ENCODE measurements at places on chromosomes 7 and 10.

GRCh38 chr10:132845780-132846595 is 60.0 kb upstream of the NKX6-2 start:
- DNase-seq: no peak

- DNase-seq: no peak
Measured at GRCh38 chr7:141359262-141359661, 191.9 kb upstream of the AGK start.

GRCh38 chr7:34104992-34105391 is 199.7 kb downstream of the BMPER start:
- DNase-seq: no peak

DNA sequence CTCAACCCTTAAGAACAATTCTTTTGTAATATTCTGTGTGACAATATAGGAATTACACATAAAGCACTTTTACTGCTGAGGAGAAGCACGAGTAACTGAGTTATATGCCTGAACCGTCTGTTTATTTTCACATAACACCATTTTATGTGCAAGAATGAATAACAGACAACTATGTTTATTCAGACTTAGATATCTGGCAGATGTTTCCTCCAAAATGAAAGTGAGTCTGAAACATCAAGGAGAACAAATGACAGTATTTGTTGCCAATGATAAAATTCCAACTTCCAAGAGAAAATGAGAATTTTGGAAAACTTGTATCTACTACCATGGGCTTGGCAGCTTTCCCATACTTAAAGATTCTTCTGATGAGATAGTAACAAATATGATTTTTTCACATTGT is 51.4 kb downstream of the DNMBP start:
- no peak for DNase-seq

- DNase-seq: no peak
Measured at GRCh38 chr7:30997316-30997715, 33.6 kb downstream of the GHRHR start.

DNA sequence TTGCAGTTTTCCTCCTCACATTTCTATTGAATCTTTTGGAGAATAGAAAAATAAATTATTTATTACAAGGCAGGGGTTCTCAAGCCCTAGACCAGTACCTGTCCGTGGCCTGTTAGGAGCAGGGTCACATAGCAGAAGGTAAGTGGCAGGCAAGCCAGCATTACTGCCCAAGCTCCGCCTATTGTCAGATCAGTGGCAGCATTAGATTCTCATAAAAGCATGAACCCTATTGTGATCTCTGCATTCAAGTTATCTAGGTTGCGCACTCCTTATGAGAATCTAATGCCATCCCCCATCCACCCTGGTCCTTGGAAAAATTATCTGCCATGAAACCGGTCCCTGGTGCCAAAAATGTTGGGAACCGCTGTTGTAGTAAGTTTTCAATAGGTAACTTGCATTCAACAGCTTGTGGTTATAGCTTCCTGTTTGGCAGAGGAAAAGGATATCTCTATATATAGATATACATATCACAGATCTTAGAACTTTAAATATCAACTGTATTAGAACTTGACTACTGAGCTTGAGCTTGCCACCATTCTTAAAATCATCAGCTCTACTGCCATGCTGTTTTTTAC is 165.1 kb downstream of the AHR start:
- DNase-seq: no peak

DNA sequence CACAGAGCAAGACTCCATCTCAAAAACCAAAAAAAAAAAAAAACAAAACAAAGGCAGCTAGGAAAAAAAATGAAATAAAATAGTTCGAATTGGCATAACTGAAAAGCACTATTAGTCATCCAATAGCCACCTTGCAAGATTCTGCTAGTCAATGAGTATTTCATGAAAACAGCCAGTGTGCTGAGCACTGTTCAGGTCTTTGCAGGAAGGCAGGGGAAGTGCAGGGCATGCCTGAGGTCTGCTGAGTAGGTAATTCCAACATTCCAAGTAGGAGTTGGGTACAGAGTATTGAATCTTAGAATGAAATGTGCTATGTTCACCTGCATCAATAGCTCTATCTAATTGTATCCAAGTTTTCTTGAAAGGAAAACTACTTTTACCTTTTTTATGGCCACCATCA is 22.9 kb downstream of the ABRAXAS2 start:
- no peak for DNase-seq

- no peak for DNase-seq
Measured at GRCh38 chr10:76576276-76576962, 1061.2 kb downstream of the KCNMA1 start.

- no peak for DNase-seq
Measured at GRCh38 chr7:105578496-105578895, 2.8 kb downstream of the EFCAB10 start.

DNA sequence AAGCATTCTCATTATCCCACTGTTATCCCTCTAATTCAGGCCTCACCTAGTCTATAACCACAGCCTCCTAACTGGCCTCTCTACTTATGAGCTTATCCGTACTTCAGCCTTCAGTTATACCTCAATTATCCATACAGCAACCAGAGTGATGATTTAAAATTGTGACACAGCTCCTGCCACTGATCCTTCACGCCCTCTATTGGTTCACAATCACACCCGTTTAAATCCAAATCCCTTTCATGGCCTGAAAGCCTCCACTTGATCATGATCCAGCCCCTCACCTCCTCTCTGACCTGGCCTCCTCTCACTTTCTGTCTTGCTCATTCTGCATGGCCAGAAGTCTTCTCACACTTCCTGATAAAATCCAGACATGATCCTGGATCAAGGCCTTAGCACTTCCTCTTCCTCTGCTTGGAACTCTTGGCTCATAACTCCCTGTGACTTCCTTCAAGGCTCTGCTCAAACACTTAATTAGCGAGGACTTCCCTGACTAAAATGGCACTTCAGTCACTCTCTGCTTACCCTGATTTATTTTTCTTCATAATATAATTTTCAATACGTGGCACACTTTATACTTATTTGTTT is 19.0 kb upstream of the TMEM26 start:
- DNase-seq: no peak

DNA sequence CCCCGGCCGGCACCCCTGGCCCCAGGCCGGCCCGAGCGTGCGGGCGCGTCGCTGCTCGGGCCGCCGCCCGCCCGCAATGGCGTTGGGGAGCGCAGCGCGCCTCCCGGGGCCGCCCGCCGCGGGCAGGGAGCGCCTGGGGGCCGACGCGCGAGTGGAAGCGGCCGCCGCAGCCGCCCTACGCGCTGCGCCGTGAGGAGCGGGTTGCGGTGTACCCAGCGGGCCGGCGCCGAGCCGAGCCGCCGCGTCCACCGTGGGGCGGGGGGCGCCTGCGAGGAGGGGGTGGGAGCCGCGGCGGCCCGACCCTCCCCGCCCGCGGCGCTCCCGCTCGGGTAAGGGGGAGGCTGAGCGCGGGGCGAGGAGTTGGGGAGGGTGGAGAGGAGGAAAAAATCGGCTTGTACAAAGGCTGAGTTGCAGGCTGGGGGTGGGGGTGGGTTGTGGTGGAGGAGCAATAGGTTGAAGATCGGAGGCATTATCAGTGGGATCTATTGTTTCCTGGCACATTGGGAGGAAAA is 473 bp downstream of the PPP1R9A start:
- DNase-seq: no peak

DNA sequence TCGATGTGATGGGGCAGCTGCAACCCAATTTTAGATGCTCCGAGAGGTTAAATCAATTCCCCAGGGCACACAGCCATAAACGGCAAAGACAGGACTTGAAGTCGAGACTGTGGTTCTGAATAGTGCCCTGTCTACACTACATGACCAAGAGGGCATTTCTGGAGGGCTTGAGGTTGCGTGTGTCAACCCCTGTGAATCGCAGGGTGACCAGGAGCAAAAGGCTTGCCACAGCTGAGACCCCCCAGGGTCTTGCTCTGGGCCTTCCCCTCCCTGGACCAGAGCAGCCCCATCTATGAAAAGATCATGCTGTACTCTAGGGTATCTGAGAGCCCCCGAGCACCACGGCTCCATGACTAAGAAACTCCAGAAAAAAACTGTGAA is 26.8 kb upstream of the RASGEF1A start:
- no peak for DNase-seq

DNA sequence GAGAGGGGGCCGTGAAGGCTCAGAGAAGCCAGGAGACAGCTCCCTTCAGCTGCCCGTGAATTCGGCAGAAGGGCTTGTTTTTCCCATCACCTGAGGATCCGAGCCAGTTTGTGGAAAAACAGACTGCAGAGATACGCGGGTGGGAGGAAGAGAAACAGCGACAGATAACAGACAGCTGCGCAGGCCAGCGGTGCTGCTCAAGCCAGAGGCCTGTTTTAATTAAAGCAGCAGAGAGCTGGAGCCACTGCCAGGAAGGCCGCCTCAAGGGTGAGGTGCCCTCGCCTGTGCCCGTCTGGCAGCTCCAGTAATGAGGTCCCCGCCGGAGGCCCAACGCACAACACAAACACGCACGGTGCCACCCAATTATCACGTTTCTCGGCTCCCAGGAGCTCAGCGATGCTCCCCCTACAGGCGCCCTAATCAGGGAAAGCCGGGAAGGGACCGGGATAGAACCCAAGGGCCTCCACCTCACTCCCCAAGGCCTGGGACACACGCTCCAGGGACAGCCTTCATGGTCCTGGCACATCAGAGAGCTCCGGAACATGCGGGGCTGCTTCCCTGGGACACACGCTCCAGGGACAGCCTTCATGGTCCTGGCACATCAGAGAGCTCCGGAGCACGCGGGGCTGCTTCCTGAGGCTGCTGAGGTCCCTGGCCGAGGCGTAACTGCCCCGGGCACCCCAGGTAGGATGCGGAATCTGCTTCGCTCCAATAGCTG is 60.6 kb upstream of the DNAAF5 start:
- no peak for DNase-seq

- DNase-seq: no peak
Measured at GRCh38 chr10:94608559-94608958, 63.0 kb downstream of the HELLS start.

GRCh38 chr7:22074897-22075296 is 129.2 kb upstream of the CDCA7L start:
- DNase-seq: no peak

GRCh38 chr10:29618341-29619171 is 16.2 kb downstream of the SVIL start:
- no peak for DNase-seq

GRCh38 chr7:90251304-90251635 is 6.3 kb downstream of the CFAP69 start:
- no peak for DNase-seq

DNA sequence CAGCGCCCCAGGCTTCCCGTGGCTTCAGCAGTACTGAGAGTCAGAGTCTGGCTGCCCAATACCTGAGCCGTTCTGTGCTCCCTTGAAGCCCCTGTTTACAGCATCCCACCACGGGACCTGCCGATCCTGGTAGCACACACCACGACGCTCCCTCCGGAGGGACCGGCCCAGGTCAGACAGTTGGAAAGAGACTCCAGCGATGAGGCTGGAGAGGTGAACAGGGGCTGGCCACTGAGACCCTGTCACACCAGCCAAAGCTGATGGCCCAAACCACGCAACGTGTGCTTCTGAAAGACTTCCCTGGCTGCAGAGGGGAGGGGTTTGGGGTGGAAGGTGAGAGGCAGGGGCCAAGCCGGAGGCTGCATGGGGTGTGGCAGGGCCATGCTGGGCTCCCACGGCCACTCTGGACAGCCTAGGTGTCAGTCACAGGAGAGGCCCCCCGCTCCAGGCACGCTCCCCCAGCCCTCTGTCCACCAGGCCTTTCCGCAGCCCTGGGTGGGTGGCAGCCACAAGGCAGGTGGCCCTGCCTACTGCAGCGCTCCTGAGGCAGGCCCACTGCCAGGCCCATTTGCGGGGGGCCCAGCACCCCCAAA is 140.2 kb upstream of the CHST15 start:
- DNase-seq: no peak

GRCh38 chr10:33279276-33279675 is 55.2 kb downstream of the NRP1 start:
- no peak for DNase-seq

- DNase-seq: no peak
Measured at GRCh38 chr7:140122965-140123364, 53.8 kb downstream of the KDM7A start.

GRCh38 chr10:122248356-122249302 is 22.5 kb upstream of the BTBD16 start:
- DNase-seq: no peak

DNA sequence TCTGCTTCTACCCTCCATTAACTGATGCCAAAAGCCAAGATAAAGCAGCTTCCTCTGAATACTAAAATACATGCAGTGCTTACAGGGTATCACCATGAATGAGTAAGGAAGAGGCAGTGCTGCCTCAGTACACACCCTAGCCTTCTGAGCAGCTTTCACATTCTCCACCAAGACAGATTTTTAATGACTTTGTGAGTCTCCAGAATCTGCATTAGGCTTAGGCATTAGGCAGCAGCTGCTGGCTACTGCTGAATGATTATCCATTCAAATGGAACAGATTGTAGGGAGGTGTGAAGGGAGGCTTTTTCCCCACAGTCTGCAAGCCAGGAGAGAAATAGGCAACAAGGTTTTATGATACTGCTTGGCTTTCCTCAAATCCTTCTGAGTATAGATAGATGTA is 1226.7 kb upstream of the LRRN3 start:
- DNase-seq: no peak

- no peak for DNase-seq
Measured at GRCh38 chr10:124699471-124700292, 44.5 kb downstream of the FAM53B start.

- DNase-seq: no peak
Measured at GRCh38 chr7:106823631-106824030, 41.5 kb upstream of the PIK3CG start.

DNA sequence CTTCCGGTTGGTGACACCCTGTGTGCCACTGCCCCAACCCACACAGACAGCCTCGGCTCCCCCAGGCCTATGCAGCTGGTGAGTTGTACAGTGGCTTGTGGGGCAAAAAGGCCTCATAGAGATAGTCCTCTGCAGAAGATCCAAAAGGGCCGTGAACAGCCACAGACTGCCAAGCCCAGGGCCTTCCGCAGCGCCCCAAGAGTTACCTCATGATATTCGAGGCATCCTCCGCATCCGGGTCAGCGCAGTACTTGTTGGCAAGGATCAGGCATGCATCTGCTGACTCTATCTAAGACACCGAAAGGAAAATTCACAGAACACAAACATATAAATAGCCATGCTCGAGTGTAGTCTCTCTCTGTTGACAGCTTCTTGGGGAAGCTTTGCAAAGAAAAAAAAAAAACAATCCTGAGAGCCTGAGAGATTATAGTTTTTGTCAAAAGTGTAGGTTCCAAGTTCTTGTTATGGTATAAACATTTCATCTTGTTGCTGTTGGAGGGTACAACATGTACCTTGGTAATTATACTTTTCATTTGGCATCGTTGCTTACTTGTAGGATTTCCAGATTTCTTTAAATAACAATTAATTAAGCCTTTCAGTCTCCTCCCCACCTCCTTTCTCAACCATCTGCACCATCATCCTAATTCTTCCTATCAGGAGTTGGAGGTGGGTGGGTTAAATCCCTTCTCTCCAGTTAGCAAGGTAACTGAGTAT is 553.0 kb downstream of the KCNMA1 start:
- no peak for DNase-seq

DNA sequence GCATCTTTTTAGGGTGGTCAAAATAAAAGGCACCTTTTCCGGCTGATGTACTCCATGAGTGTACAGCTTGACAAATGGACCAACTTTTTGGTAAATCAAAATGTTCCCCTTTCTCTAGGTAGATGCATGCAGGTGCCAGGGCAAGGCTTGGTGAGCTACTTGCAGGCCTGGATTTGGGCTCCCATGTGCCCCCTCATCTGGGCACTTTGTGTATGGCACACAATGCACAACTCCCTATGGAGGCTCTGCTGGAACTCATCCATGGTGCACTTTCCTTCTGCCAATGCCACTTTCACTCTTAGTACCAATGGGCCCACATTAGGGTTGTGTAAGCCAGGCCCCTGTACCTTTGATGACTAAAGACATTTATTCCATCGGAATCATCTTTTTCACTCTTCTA is 300.8 kb downstream of the SDHAF3 start:
- DNase-seq: no peak

Measured in DMS79 (cell line).